Sigmoid colon (tissue), 7 donors: ENCODE measurements at places on chromosomes 2 and 18. TPM values are rescaled to one million over a fixed set of nuclear protein-coding genes. Genes with fewer than 3 reads are reported as not detected.
A peak's percentile ranks its signal among the peaks of the same experiment; 100 is the strongest.

DNA sequence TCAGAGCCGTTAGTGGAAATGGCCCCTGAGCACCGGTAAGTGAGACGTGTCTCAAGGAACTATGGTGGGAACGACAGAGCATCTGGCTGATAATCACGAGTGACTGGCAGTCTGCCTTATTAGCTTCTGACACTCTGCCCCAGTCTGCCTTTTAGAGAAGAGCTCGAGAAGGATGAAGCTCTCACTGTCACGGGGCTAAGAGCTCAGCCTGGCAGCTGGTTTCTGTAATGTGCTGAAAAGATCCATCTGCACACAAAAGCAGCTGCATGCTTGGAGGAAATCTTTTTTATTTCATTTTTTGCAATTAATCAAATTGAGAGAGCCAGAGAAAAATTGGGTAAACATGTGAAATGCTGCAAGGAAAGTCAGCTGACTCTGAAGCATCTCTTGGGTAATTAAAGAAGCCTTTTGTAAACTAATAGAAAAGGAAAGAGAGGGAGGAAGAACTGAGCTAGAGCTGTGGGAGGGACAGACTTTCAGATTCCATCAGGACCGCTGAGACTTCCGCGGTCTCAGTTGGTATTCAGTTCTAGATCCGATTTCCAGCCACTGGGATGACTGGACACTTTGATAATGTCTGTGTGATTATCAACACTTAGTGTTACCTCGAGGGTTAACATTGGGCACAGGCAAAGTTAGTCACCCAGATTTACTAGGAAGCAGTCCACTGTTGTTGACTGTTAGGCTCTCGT, 24.4 kb downstream of the MBP start:
- DNase-seq, result peak; percentile 91

DNA sequence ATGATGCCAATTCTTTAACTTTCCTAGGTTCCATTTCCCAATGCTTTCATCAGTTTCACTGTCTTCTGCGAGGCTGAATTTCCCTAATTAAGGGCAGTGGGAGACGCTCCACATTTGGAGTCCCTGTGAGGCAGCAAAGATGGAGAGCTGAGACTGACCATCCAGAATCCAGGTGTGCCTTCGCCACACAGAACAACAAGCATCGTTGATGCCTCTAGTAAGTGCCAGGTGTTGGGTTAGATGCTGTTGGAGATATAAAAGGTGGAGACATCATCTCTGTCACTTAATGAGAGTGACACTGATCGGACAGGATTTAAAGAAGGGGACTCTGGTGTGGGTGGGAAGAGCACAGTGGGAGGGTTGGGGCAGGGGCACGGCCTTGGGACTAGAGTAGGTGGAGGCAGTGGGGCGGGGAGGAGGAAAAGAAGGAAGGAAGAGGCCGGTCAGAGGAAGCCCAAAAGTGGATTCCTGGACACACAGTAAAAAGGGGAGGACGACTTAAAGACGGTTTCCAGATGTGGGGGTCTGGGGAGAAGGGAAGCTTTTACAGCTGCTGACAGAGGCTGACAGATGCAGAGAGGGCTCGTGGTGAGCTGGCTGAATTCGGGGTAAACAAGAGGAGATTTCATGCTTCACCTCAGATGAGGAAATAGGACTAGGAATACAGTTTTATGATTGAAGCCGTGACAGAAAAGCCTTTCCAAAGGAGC, 113.0 kb downstream of the BCL2 start:
- DNase-seq, result no peak

DNA sequence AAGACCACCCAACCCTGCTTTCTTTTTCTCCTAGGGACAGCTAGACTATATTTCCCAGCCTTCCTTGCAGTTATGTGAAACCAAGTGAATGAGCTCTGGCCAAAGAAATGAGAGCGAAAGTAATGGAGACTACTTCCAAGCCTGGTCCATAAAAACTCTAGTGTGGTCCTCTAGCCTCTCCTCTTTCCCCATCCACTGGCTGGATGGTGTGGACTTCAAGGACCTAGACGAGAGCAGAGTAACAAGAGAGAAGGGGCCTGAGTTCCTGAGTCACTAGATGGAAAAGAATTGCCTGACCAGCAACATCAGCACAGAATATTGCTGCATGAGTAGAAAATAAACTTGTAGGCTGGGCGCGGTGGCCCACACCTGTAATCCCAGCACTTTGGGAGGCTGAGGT, 2.9 kb upstream of the TMSB10 start:
- no peak for DNase-seq

- DNase-seq, result no peak
Observed at GRCh38 chr2:210715560-210716082, 159.2 kb downstream of the CPS1 start.

The KCNG2 gene
- not detected for total RNA-seq

GRCh38 chr2:6312367-6312766, 553.3 kb downstream of the CMPK2 start:
- DNase-seq, result no peak

The RNF103 gene
- total RNA-seq, result 36.6 TPM

The MTIF2 gene
- total RNA-seq, result 17.8 TPM

- no peak for DNase-seq
Observed at GRCh38 chr2:222294996-222295367, 3.8 kb downstream of the PAX3 start.

- DNase-seq, result no peak
Observed at GRCh38 chr2:22729466-22729865, 655.5 kb upstream of the KLHL29 start.

GRCh38 chr2:239456940-239457339, 56.1 kb upstream of the HDAC4 start:
- DNase-seq, result no peak

The PLEKHM3 gene
- total RNA-seq, result 47.9 TPM

The FNDC4 gene
- 6.8 TPM for total RNA-seq

DNA sequence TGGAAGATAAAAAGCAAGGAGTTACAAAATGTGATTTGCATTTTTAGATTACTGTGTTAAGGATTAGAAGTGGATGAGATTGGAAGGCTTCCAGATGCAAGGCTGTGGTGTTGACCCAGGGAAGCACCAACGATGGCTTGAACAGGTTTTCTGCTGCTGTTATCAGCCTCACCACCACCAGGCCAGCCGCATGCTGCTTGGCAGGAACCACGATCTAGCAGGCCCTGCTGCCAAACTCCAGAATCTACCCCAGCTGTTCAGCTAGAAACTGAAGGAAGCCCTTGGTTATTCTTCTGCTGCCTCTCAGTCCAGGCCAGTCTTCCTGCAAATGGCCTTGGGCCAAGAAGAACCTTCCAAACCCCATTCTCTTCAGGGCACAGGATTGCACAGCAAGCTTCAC, 133.9 kb downstream of the MTCL1 start:
- no peak for DNase-seq

DNA sequence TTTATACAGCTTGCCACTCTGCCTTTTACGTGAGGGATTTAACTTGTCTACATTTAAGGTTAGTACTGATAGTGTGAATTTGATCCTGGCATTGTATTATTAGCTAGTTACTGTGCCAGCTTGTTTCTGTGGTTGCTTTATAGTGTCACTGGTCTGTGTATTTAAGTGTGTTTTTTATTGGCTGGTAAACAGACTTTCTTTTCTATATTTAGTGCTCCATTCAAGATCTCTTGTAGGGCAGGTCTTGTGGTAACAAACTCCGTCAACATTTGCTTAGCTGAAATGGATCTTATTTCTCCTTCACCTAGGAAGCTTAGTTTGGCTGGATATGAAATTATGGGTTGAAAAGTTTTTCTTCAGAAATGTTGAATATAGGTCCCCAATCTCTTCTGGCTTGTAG, 1971.0 kb upstream of the LRRTM1 start:
- no peak for DNase-seq

The TRAPPC12 gene
- 56.2 TPM for total RNA-seq
